Spleen (tissue), 13 donors: ENCODE measurements at places on chromosomes 11 and 22. TPM values are rescaled to one million over a fixed set of nuclear protein-coding genes. Genes with fewer than 3 reads are reported as not detected.

DNA sequence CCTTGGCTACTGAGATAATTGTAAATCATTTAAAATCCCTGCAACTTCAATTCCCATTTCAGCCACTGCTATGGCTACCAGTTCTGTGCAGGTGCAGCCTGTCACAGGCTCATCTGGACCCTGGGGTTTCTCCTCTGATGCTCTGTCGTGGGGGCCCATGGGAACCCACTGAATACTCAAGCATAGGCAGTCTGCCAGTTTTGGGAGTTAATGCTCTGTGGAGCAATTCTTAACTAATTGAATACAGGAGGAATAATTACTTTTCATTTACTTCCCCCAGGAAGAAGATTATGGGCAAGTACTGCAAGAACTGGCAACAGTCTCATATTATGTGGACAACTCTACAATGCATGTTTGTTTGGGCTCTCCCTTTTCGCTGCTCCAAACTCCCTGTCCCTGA is 25.9 kb downstream of the OR51E2 start:
- H3K27me3 ChIP-seq, result no peaks in the 10 kb centered on the region
- no peak overlapping the region for H3K27ac ChIP-seq
- no peaks in the 10 kb centered on the region for H3K4me1 ChIP-seq
- H3K4me3 ChIP-seq, result no peak overlapping the region
- no peaks in the 10 kb centered on the region for H3K36me3 ChIP-seq
- no peak for DNase-seq

- no peaks in the 10 kb centered on the region for H3K4me1 ChIP-seq
- no peak overlapping the region for H3K4me3 ChIP-seq
- H3K27me3 ChIP-seq, result no peaks in the 10 kb centered on the region
- no peak for DNase-seq
- no peak overlapping the region for H3K27ac ChIP-seq
Measured at GRCh38 chr11:74138572-74138971, 32.2 kb downstream of the C2CD3 start.

GRCh38 chr22:46576556-46577367 is 39.3 kb upstream of the CELSR1 start:
- H3K36me3 ChIP-seq, result no peaks in the 10 kb centered on the region
- H3K27me3 ChIP-seq, result no peaks in the 10 kb centered on the region
- H3K4me1 ChIP-seq, result peaks cover 66% of the 10 kb centered on the region
- DNase-seq, result peak; percentile 91
- peak overlapping the region; percentile 48 for H3K4me3 ChIP-seq

The OR5A2 gene
- total RNA-seq, result not detected
